H1 (cell line): ENCODE measurements at places on chromosomes 12 and 14. TPM values are rescaled to one million over a fixed set of nuclear protein-coding genes. Genes with fewer than 3 reads are reported as not detected.
A peak's percentile ranks its signal among the peaks of the same experiment; 100 is the strongest.

MUCL1 gene
- total RNA-seq, result not detected in 2 replicates

ACVRL1 gene
- 0.09 TPM in 1 of 2 replicates, not detected in the other for total RNA-seq

- DNase-seq, result no peak
These were observed 663 bp downstream of the PTGER2 start for GRCh38 chr14:52314595-52315354.

DNA sequence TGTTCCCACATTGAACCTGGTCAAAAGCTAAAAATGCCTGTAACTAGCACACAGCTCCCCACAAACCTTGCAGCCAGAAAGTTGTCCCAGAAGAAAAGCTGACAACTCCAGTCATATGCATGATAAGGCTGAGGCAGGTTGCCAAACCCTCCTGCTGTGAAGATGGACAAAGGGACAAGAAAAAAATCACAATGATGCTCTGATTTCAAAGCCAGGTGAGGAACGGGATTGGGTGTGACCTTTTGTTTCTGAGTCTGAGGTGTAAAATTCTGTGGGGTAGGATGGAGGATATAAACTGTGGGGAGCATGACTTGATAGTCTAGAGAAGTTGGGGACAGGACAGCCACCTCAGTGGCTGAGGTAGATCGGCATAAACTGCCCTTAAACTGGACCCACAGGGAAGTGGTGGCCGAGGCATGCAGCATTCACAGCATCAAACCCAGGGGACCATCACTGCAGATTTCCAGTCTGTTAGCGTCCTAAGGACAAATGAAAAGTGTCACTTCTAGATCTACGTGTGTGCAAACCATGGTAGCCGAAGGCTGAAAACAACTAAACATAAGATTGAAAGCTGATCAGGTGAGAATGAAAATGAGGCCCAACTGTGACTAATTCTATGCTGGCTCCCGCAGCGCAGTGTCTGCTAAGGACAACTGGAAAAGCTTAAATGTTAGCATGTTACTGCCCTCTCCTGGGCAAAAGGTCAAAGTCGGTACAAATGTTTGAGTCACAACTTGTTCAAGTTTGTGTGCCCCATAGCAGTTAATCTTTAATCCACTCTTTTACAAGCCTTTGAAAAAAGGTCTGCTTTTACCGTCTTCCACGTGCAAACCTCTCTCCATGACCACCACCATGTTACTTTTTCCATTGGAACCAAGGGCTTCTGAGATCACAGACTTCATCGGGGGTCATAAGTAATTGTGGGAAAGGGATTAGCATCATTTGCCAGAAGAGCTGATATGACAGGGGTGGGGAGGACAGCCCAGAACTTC, 39.8 kb downstream of the GRIN2B start:
- peak; percentile 62 for DNase-seq

DNA sequence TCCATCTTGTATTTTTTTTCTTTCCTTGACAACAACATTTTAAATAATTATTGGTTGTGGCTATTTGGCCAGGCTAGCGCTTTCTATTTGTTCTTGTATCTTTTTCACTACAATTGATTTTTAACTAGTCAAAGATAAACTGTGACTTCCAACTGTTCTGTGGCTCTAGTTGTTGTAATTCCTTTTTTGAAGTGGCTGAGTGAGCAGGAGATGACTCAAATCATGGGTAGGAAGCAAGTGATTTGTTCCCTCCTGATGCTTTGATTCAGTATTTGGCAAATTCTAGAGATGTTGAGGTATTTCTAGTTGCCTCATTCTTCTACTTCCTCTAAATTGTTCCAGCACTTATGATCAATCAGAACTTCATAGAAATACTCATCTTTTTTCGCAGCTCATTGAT, 633.5 kb downstream of the RERGL start:
- DNase-seq, result no peak

- no peak for DNase-seq
These were observed 745 bp upstream of the ADCY4 start for GRCh38 chr14:24335461-24336171.

DNA sequence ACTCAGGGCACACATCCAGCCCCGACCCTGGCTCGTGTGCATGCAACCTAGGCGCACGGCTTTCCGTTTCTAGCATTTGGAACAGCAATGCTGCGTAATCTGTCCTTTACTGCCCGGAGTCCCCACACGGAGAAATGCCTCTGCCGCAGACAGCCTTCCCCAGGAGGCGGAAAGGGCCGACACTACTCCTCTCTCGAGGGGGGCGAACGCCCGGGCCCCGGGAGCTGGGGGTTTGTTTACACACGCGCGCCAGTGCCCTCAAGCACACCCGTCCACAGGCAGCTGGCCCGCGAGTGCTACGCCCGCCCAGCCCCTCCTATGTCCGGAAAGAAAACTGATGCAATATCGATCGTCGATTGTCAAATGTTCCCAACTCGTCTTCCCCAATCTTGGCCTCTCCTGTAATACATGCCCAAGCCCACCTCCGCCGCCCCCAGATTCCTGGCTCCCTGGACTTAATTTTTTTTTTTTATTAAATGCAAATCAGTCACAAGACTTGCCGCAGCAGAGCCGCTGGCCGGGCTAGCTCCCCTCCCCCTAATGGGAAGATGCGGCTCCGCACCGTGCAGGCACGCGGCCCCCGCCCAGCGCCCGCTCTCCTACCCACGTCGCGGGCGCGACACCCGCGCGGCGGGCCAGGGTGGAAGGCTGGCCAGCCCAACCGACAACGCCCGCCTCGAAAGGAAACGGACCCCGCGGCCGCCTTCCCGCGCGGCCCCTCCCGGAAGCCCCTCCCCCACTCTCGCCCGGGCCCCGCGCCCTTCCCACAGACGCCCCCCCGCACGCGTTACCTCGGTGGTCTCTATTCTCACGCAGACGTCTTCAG, 642 bp downstream of the SLC38A2 start:
- no peak for DNase-seq

DNA sequence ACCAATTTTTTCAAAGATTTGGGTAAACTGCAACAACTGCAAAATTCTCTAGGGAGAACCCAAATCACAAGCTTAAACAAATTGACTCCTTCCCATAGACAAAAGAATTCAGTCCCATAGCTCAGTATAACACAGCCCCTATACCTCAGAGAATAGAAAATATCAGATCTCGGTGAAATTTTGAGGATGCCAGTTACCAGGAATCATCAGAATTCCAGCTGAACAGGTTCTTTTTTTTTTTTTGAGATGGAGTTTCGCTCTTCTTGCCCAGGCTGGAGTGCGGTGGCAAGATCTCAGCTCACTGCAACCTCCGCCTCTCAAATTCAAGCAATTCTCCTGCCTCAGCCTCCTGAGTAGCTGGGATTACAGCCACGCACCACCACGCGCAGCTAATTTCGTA, 36.7 kb downstream of the ZFYVE1 start:
- no peak for DNase-seq
